ENCODE measurements at places on chromosomes 7 and 10.

GRCh38 chr10:6741541-6741941, 161.5 kb upstream of the PRKCQ start:
- DNase-seq, result no peak

- no peak for DNase-seq
Measured at GRCh38 chr7:151394076-151395035, 15.5 kb downstream of the WDR86 start.

DNA sequence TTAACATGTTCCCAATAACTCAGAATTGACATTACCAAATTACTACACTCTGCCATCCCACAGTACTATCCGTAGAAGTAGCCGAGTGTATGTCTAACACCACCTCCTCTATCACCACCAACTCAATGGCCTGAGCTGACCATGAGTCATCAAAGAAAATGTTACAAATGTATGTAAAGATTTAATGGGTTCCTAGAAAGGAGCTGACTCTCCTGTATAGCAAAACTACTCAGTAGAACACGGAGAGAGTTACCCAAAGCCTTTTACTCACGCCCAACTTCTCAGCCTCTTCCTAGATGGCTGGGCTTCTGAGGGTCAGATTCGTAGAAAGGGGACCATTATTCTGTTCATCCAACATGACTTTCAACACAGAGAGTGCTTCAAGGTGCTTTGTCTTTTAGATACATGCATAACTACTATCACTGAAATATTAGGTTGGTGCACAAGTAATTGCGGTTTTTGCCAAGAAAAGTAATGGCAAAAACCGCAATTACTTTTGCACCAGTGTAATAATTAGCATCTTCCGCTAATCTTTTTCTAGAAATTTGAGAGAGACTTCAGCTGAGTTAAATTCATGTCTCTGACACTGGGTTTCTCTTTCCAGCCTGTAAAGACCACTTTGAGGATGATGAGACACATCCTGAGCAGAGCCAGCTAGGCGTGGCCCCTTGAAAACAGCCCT, 24.0 kb upstream of the NANOS1 start:
- no peak for DNase-seq

DNA sequence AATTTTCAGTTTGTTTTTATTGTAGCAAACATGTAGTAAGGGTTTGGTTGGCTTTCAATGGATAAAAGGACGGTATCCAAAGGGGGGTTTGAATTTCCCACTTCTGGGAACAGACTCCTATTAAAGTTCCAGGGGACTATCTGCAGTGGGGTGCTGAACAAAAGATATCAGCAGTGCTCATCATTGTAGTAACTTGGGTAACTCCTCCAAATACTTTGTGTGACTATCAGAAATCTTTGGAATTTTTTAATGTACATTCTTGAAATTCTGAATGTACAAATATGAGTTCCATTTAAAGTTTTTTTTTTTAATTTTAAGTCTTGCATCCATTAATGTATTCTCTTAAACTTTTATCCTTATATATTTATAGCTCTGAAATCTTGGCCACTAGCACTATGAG, 42.1 kb downstream of the CYP51A1 start:
- no peak for DNase-seq

- no peak for DNase-seq
Measured at GRCh38 chr10:123573236-123574108, 92.7 kb upstream of the GPR26 start.

GRCh38 chr10:91683975-91684374, 51.1 kb upstream of the PPP1R3C start:
- DNase-seq, result no peak

- no peak for DNase-seq
Measured at GRCh38 chr7:13532028-13532753, 457.3 kb downstream of the ETV1 start.

- no peak for DNase-seq
Measured at GRCh38 chr7:105027176-105027853, 13.3 kb downstream of the KMT2E start.

GRCh38 chr10:103707956-103708626, 147.3 kb downstream of the SH3PXD2A start:
- DNase-seq, result no peak

DNA sequence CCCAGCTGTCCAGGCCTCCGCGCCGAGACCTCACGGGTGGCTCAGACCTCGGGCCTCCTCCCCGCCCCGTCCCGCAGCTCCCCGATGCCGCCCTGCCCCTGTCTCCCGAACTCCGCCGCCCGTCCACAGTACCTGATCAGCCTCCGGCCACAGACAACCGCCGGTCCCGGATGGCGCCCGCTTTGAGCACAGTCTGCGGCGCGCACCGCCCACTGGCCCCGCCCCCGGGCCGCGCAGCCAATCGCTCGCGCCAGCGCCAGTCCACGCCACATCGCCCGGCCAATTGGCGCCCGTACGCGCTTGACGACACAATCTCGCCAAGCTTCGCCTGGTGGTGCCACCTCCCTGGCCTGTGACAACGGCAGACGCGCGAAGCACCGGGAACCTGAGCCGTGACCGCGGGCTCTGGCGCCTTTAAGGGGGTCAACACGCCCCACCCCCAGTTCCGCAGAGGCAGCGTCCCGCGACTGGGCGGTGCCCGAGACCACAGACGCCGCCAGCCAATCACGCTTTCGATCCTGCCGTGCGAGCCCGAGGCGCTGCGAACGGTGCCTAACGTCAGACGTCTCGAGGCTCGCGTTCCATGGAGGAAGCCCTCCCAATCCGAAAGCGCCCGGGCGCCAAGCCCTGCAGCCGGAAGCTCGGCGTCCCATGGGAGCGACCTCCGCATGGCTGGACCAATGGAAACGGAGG, at the start of gene IDI1:
IDI1 (minus strand) TSS at position 388 of the 693 bp plus-strand sequence; CDS start at position 272, 116 bp downstream.
- DNase-seq, result peak; percentile 94

DNA sequence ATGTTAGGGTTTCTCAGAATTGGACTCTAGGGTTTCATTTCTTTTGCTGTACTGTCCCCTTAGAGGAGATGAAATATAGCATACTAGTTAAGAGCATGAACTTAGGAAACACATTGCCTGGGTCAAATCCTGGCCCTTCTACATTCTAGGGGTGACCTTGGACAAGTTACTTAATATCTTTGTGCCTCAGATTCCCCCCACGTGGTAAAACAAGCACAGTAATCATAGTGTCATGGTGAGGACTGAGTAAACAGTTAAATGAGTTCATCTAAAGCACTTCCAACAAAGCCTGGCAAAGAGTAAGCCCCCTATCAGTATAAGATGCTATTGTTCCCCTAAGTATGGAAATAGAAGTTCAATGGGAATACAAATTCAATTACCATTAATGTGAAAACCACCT, 5.1 kb downstream of the DPY19L1 start:
- no peak for DNase-seq

- DNase-seq, result no peak
Measured at GRCh38 chr7:2051707-2052656, 180.8 kb downstream of the MAD1L1 start.

GRCh38 chr7:2863461-2864066, 19.5 kb upstream of the GNA12 start:
- peak; percentile 59 for DNase-seq

DNA sequence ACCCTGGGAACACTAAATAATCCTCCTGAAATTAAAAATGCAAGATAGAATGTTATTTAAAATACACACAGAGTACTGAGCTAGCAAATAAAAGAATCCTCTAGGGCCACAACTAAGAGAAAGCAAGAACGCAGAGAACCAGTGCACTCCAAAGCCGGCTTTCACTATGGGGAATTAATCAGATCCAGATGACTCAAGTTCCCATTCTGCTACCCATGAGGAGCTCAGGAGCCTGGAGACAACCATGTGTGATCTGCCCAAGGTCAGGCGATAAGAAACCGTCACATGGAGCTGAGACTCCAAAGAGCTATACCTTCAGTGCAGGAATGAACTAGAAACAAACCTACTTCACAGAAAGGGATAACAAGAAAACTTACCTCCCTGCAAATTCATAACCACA, 19.5 kb upstream of the CYREN start:
- no peak for DNase-seq

DNA sequence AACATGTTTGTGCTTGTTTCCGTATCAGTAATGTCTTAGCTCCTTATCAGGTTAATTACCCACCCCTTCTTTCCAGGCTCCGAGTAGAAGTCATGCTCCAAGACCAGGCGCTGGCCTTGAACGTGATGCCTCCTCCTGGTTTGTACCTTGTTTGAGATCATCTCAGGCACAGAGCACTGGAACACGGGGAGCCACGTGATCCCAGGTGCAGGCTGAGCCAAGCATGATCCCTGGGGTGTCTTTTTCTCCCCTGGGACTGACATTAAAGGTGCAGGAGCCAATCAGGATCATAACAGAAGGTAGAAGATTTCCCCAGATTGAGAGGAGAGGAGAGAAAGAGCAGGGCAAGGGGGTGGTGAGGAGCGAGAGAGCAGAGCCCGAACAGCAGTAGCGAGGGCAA, 626.1 kb upstream of the GALNT17 start:
- DNase-seq, result no peak

GRCh38 chr10:122140461-122140902, 130.6 kb upstream of the BTBD16 start:
- DNase-seq, result no peak

DNA sequence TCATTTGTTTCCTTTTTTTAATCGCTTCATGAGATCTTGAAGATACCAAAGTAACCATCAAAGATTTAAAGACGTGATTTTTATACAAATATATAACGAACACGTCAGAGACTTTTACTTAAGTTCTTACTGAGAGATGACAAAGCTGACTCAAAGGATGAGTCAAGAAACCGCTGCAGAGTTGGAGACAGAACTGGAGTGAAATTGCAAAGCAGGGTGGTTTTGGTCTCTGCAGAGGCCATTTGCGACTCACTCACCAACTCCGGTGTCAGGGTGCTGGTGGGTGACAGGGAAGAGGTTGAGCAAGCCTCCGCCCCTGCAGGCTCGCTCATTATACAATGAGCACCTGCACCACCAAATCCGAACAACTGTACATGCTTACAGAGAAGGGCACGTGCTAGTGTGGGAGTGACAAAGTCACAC, 75.2 kb downstream of the DNAJB6 start:
- peak; percentile 33 for DNase-seq

- DNase-seq, result no peak
Measured at GRCh38 chr7:132176719-132177118, 399.6 kb downstream of the PLXNA4 start.

GRCh38 chr10:84837041-84837812, 508.8 kb downstream of the CCSER2 start:
- no peak for DNase-seq

- no peak for DNase-seq
Measured at GRCh38 chr7:77473229-77474005, 57.3 kb upstream of the GSAP start.

DNA sequence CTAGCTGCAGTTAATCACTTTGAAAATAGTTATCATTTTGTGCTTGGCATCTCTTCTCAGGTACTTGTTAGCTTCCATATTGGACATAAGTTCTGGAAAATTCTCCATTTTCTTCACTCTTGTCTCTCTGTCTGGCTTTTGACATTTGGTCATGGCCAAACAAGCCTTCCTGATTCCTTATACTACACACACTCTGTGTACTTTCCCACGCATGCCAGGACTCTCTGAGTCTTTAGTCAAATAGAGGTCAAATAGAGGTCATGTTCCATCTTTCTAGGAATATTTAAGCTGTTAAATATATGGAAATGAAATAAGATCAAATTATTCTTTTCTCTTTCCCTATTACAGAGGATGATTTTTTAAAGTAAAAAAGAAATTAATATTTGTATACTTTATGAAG, 235.5 kb upstream of the PLXDC2 start:
- no peak for DNase-seq

DNA sequence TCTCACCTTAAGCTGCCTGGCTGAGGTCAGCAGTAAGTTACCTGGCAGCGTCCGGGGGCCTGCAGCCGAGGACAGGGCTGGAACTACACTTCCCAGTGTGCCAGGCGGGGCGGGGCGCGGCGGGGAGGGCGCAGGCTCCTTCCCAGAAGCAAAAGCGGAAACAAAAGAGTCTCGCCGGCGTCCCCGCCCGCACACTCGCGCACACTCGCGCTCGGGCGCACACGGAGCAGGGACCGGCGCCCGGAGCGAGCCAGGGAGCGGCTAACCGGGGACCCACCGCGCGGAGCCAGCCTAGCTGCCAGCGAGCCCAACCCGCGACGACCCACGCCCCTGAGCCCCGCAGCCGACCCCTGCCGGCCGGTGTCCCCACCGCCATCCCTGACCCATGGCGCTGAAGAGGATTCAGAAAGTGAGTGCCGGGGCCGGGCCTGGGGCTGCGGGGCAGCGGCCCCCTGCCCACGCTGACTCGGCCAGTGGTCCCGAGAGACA, at the start of gene UBE2D1:
UBE2D1 (plus strand) TSS at position 190 of the 489 bp plus-strand sequence; CDS start at position 386, 196 bp downstream.
- DNase-seq, result peak; percentile 69

DNA sequence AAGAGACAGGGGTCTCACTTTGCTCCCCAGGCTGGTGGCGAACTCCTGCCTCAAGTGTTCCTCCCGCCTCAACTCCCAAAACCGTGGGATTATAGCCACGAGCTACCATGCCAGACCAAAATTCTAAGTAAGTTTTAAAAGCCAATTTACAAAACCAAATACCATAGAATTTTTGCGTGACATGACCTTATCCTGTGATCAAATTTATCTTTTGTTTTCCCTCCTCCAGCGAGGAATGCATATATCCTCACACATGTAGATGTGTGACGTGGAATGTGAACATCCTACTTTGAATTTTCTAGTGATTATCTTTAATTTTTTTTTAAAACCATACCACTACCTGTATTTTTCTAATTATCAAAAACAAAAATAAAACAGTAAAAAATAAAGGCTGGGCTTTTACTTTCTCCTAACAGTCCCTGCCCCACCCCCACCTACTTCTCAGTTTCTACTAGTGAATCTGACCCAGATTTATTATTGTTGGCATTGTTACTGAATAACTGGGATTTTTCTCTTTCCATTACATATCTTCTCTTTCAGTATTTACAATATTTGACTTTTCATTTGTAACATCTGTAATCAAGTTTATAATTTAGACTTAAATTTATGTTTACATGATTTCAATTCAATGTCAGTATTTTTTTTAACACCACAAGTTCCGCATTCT, 26.0 kb downstream of the CYTH3 start:
- no peak for DNase-seq

GRCh38 chr10:28822719-28823464, 145.6 kb downstream of the BAMBI start:
- DNase-seq, result no peak

DNA sequence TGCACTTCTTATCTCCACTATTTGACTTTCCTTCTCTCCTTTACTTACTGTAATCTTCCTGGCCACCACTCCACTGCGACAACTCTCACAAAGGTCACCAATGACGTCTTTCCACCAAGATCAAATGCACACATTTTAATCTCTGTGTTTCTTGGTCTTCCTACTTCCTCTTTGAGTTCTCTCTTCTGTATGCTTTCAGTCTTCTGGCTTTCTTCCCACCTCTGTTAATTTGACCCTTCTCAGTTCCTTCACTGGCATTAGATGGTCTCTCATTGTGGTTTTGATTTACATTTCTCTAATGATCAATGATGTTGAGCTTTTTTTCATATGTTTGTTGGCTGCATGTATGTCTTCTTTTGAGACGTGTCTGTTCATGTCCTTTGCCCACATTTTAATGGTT, 31.9 kb downstream of the FAM107B start:
- DNase-seq, result no peak

DNA sequence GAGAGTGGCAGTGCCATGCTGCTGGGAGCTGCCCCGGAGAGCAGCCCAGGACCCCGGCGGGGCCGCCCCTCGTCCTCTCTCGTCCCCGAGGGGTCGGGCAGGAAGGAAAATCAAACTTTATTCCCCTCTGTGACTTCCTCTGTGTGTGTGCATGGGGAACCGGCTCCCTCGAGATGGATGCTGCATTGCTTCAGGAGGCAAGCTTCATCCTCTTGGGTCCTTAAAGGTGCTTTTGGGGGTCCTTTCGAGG, 726 bp downstream of the MCU start:
- no peak for DNase-seq
